MCF 10A (cell line): ENCODE measurements at places on chromosomes 11 and 22. TPM values are rescaled to one million over a fixed set of nuclear protein-coding genes. Genes with fewer than 3 reads are reported as not detected.

PRG3 gene
- not detected in 2 replicates for total RNA-seq

RFPL3 gene
- not detected in 2 replicates for total RNA-seq

SLC16A8 gene
- not detected in 2 replicates for total RNA-seq

GSTT2B gene
- total RNA-seq, result 15.6 and 22.7 TPM in 2 replicates

OR56A1 gene
- not detected in 2 replicates for total RNA-seq

FOXR1 gene
- not detected in 2 replicates for total RNA-seq

WT1 gene
- total RNA-seq, result 0.22 and 0.61 TPM in 2 replicates

INS gene
- total RNA-seq, result not detected in 2 replicates

SGSM1 gene
- total RNA-seq, result 0.10 and 0.14 TPM in 2 replicates

ARHGAP8 gene
- total RNA-seq, result 10.3 and 18.6 TPM in 2 replicates

EI24 gene
- 93.1 and 96.9 TPM in 2 replicates for total RNA-seq

DNA sequence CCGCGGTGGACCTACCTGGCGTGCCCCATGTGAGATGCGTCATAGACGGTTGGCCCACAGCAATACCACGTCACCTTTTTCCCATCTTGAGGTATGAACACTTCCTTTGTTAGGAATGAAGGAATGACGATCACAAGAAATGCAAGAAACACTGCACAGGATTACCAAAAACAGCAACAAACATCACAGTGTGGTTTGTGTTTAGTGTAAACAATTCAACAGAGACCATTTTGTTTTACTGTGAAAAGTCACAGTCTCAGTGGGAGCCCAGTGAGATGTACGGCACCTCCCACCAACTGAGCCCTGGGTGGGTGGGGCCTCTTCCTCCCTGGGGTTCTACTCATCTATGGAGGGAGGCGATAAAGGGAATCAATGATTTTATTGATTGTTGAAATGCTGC lies 16.3 kb downstream of the CARS1 start:
- H3K4me3 ChIP-seq, result no peak overlapping the region
- peaks cover 19% of the 10 kb centered on the region for H3K4me1 ChIP-seq
- H3K27ac ChIP-seq, result no peak overlapping the region
- no peaks in the 10 kb centered on the region for H3K27me3 ChIP-seq

- H3K36me3 ChIP-seq, result no peaks in the 10 kb centered on the region
- no peaks in the 10 kb centered on the region for H3K27me3 ChIP-seq
- DNase-seq, result no peak
Measured at GRCh38 chr11:47907499-47907898, 59.3 kb upstream of the NUP160 start.

GRCh38 chr11:46290011-46290410 lies 12.5 kb downstream of the CREB3L1 start:
- no peak overlapping the region for H3K27ac ChIP-seq
- peak overlapping the region; percentile 24 for H3K4me3 ChIP-seq
- peaks cover 23% of the 10 kb centered on the region for H3K4me1 ChIP-seq

DNA sequence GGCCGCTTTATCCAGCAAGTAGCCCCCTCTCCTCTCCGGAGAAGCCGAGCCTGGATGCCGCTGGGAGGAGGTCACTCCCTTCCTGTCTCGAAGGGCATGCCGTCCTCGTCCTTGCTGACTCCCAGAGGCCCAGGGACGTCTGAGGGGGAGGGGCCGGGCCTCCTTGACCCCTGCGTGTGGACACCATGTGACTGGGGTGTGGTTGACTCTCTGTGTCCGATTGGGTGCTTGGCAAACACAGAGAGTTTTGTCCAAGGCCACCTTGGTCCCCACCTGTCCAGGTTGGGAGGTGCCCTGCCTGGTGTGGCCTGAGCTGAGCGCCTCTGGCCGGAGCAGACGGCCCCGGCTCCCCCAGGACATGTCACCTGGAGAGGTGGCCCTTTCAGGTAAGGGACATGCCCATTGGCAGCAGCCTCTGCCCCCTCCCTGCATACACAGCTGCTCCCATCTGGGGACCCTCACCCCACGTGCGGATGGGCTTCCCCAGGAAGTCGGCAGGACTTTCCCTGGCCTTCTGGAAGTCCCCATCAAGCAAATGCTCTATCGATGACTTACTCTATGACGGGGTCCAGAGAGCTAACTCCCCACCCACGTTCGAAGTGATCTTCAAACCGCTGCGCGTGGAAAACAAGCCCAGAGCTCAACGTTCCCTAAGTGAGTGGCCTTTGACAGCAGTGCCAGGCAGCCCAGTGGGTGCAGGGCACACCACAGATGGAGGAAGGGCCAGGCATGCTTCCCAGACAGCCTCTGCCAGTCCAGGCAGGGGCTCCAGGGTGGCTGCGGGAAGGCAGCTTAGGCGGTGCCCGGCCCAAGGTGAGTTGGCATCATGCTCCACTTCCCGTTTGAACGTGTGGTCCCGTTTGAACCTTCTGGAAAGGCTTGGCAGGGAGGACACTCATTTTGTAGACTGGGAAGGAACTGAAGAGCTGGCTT lies at the start of gene SMIM38:
Gene SMIM38, plus strand, starts transcription at position 634 of the 933 bp plus-strand sequence. CDS start 1,912 bp downstream, outside the sequence.
- no peak within 1 kb of the TSS for H3K27ac ChIP-seq
- H3K4me3 ChIP-seq, result no peak within 1 kb of the TSS
- H3K36me3 ChIP-seq, result no peaks in the 10 kb centered on the region
- peaks cover 5% of the 10 kb centered on the region for H3K4me1 ChIP-seq
- no peak for DNase-seq

DNA sequence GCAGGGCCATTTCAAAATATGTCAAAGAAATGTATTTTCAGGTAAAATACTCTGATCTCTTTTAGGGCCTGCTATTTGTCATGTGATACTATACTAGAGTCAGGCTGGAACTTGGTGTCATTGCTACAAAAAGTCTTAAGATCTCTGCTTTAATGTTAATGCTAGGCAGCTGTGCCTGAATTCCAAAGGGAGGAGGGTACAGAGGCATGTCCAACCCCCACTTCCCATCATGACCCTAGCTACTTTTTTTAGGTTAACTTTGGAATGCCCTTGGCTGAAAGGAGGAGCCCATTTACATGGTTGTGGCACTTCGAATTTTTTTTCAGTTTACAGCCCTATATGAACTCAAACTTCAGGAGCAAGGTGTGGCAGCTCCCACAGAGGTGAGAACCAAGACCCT lies 58.1 kb downstream of the OSBP2 start:
- no peak overlapping the region for H3K27ac ChIP-seq
- no peak for DNase-seq
- H3K4me1 ChIP-seq, result peaks cover 5% of the 10 kb centered on the region
- H3K4me3 ChIP-seq, result no peak overlapping the region
- H3K27me3 ChIP-seq, result no peaks in the 10 kb centered on the region

DNA sequence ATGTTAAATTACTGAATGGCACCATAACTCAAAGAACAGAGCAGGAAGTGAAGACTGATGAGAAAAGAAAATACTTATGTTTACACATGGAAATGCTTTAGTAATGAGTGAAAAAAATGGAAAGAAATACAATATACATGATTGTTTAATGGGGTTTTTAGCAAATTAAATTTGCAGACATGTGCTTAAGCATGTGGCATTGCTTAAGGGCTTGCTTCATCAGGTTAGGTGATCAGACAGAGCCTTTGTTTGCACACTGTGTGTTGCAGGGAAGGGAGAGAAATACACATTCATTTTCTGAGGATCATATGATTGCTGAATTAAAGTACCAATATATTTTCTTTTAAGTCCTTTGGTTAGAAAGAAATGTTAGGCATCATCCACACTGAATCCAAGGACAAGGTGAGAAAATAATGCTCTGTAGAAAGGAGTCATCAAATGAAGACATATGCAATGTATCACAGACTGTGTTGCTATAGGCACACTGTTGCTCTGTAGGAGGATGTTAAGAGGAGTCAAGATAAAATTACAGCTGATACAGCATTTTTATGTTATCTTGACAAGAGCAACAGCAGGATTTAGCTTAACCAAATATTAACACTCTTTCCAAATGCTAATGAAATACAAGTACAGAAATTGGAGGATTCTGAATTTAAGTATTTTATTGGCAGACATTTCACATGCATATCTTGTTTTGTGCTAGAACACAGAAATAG lies 23.4 kb upstream of the ARHGAP20 start:
- H3K27ac ChIP-seq, result no peak overlapping the region
- H3K4me1 ChIP-seq, result no peaks in the 10 kb centered on the region
- no peak overlapping the region for H3K4me3 ChIP-seq
- H3K36me3 ChIP-seq, result peaks cover 7% of the 10 kb centered on the region
- H3K27me3 ChIP-seq, result peaks cover 86% of the 10 kb centered on the region

DNA sequence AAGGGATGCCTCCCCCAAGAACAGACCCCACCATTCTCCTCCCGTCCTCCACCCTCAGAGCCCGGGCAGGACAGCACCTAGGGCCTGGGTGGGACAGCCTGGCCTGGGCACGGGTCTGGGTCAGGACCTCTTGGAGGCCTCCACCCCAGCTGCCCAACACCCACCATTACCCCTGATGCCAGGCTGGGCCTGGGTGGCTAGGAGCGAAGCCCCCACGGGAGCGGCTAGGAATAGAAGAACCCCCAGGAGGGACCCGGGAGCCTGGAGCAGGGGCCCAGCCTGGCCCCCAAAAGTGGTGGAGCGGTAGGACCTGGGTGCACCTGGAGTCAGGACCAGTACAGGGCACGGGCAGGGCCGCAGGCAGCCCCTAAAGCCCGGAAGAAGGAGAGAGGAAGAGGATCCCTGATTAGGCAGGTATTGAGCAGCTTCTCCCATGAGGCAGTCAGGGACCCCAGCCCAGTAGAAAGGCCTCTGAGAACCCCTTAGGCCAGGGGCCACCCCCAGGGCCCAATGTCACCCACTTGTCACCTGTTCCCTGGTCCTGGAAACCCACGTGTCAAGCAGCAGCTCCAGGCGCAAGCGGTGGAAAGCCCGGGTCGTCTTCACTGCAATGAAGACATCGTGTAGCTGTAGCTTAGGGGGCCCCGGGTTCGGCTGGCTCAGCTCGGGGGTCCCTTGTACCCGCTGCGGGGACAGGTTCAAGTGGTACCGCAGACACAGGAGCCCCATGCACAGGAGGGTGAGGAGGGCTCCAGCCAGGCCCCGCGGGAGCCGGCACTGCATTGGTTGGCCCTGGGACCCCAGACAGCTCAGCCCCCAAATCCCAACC lies 575 bp downstream of the MFNG start:
- no peak overlapping the region for H3K27ac ChIP-seq
- peaks cover 8% of the 10 kb centered on the region for H3K36me3 ChIP-seq

DNA sequence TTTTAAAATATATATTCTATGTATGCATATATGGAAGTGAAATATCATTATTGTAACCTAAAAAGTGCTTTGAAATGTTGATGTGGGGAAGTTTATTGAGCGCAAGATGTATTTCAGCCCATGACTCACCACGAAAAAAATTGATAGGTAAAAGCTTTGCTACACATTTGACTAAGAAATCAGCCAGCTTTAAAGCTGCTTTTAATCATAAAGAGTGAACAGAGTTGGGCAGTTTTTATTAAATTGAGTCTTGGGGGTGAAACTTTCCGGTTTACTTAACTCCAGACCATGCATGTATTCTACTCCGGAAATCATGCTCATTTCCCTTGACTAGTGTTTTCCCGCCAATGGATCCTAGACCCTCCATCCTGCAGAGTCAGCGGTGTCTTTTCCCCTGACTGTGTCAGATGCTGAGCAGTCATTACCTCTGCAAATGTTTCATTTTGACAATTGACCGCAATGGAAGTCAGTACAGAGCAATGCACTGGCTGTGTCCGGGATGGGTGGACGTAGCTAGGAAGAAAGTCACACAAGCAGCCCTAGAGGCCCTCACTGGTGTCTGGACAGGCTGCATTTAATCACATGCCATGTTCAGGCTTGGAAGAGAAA lies 47.2 kb upstream of the MPEG1 start:
- no peak for DNase-seq
- no peaks in the 10 kb centered on the region for H3K36me3 ChIP-seq
- no peaks in the 10 kb centered on the region for H3K4me1 ChIP-seq

DNA sequence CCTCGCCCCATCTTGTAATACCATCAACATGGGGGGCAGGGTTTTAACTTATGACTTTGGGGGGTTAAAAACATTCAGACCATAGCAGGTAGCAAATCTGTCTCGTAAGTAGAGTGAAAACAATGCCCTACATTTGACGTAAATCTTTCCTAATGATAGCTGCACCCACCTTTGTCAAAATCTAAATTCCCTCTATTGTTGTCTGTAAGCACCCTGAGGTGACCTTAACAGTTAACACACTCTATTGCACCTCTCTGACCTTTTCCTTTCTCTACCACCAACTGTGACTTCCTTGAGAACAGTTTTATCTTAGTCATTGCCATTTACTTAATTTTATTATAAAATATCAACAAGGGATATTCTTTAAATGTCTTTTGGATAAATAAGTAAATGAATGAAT lies 1024.9 kb upstream of the CNTN5 start:
- H3K4me1 ChIP-seq, result no peaks in the 10 kb centered on the region
- no peak overlapping the region for H3K4me3 ChIP-seq
- peaks cover 76% of the 10 kb centered on the region for H3K27me3 ChIP-seq
- no peak overlapping the region for H3K27ac ChIP-seq
- H3K36me3 ChIP-seq, result no peaks in the 10 kb centered on the region

- H3K36me3 ChIP-seq, result no peaks in the 10 kb centered on the region
- no peak overlapping the region for H3K4me3 ChIP-seq
- peaks cover 16% of the 10 kb centered on the region for H3K27me3 ChIP-seq
- no peak overlapping the region for H3K27ac ChIP-seq
Measured at GRCh38 chr11:119482521-119483011, 59.6 kb upstream of the THY1 start.

GRCh38 chr11:57598831-57599155 lies 1.3 kb downstream of the SERPING1 start:
- H3K4me3 ChIP-seq, result no peak overlapping the region
- H3K27me3 ChIP-seq, result no peaks in the 10 kb centered on the region
- H3K27ac ChIP-seq, result no peak overlapping the region
- H3K36me3 ChIP-seq, result no peaks in the 10 kb centered on the region
- no peak for DNase-seq

- H3K27ac ChIP-seq, result no peak overlapping the region
- H3K4me3 ChIP-seq, result no peak overlapping the region
- no peaks in the 10 kb centered on the region for H3K4me1 ChIP-seq
- H3K36me3 ChIP-seq, result no peaks in the 10 kb centered on the region
- no peak for DNase-seq
Measured at GRCh38 chr11:131644204-131644795, 273.9 kb downstream of the NTM start.
